Hair follicular keratinocyte (primary cell): ENCODE measurements at places on chromosomes 11 and 22. TPM values are rescaled to one million over a fixed set of nuclear protein-coding genes. Genes with fewer than 3 reads are reported as not detected.

The ANO1 gene
- total RNA-seq = 27.2 and 28.1 TPM in 2 replicates

The BTBD18 gene
- total RNA-seq = not detected in 2 replicates

The FAT3 gene
- under 0.01 TPM in 1 of 2 replicates, not detected in the other for total RNA-seq

The MMP8 gene
- total RNA-seq = 0.11 TPM in 1 of 2 replicates, not detected in the other

The FAM118A gene
- 9.1 and 10.1 TPM in 2 replicates for total RNA-seq

The NCR3LG1 gene
- 4.6 and 5.5 TPM in 2 replicates for total RNA-seq

The C22orf31 gene
- total RNA-seq = not detected in 2 replicates

The HTR3A gene
- not detected in 2 replicates for total RNA-seq

The XKR3 gene
- not detected in 2 replicates for total RNA-seq

The TMEM132A gene
- total RNA-seq = 97.8 and 142 TPM in 2 replicates

The GLYAT gene
- total RNA-seq = not detected in 2 replicates

The ANO3 gene
- not detected in 2 replicates for total RNA-seq

The RAB39A gene
- not detected in 2 replicates for total RNA-seq

The NDUFV1 gene
- 271 and 284 TPM in 2 replicates for total RNA-seq

The RGL4 gene
- total RNA-seq = not detected in 2 replicates

The SLC1A2 gene
- not detected in 2 replicates for total RNA-seq

The ASPHD2 gene
- 3.9 and 5.4 TPM in 2 replicates for total RNA-seq

The CBX7 gene
- 1.1 and 4.2 TPM in 2 replicates for total RNA-seq

The PAX6 gene
- 0.08 TPM in 1 of 2 replicates, not detected in the other for total RNA-seq

The UPK3A gene
- total RNA-seq = not detected in 2 replicates

The YPEL1 gene
- total RNA-seq = 0.08 TPM in 1 of 2 replicates, not detected in the other

The NCAM1 gene
- total RNA-seq = 0.31 TPM in 1 of 2 replicates, not detected in the other

The MOGAT2 gene
- total RNA-seq = not detected in 2 replicates

The LRRC74B gene
- not detected in 2 replicates for total RNA-seq
